Activated CD4-positive, alpha-beta T cell treated with anti-CD3 and anti-CD28 coated beads, Interleukin-2, amount 10 ng/mL, durations not matched to agents 24 days and 14 days (primary cell): ENCODE measurements at places on chromosomes 2 and 18. TPM values are rescaled to one million over a fixed set of nuclear protein-coding genes. Genes with fewer than 3 reads are reported as not detected.

- no peaks in the 10 kb centered on the region for H3K27me3 ChIP-seq
- DNase-seq = no peak
- no peaks in the 10 kb centered on the region for H3K36me3 ChIP-seq
- no peak overlapping the region for H3K27ac ChIP-seq
- H3K4me3 ChIP-seq = no peak overlapping the region
Observed at GRCh38 chr18:65458871-65459270, 291.9 kb upstream of the CDH7 start.

DNA sequence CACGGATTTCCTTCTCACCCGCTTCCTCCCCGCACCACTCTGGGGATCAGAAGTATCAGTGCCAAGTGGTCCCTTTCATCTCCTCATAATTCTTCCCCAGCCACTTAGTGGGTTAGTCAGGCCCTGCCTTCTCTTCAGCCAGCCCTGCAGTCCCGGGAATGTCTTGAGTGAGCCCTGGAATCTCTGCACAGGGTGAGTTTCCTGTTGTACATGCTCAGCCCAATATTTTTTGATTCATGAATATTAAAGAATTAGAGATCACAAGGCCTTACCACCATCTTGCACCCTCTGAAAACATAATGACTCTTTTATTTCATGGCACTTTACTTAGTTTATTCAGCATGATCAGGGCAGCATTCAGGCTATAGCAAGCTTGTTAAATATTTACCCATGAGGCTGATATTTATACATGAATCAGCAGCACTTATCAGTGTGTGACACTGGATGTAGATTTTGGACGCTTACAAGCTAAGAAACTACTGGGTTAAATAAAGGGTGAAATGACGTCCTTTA lies 159.4 kb upstream of the FOSL2 start:
- peaks cover 18% of the 10 kb centered on the region for H3K36me3 ChIP-seq
- DNase-seq = no peak
- H3K27ac ChIP-seq = no peak overlapping the region
- no peak overlapping the region for H3K4me3 ChIP-seq

Gene DNMT3A
- total RNA-seq = 97.4 and 102 TPM in 2 replicates

DNA sequence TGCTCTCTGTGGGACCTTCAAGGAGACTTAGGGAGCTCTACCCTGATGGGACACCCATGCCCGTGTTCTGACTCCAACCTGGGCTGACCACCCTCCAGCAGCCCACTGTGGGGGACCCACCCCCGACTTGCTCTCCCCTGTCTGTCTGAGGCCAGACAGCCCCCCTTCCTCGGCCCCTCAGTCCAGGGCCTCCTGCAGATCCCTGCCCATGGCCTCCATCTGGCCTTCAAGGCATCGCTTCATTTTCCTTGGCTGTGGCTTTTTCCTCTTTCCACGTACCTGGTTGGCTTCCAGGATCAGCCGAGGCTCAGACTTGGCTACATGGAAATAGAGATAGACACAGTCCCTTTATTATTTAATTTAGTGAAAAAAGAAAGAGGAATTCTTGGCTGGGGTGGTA lies 290.0 kb downstream of the CYP26B1 start:
- no peak for DNase-seq
- no peak overlapping the region for H3K4me3 ChIP-seq
- H3K27ac ChIP-seq = no peak overlapping the region
- no peaks in the 10 kb centered on the region for H3K4me1 ChIP-seq
- H3K36me3 ChIP-seq = no peaks in the 10 kb centered on the region
- H3K27me3 ChIP-seq = no peaks in the 10 kb centered on the region

GRCh38 chr2:10161961-10162441 lies 39.5 kb downstream of the RRM2 start:
- no peak overlapping the region for H3K27ac ChIP-seq
- H3K4me1 ChIP-seq = peaks cover 21% of the 10 kb centered on the region
- peaks cover 19% of the 10 kb centered on the region for H3K36me3 ChIP-seq
- no peak overlapping the region for H3K4me3 ChIP-seq
- DNase-seq = no peak
- H3K27me3 ChIP-seq = no peaks in the 10 kb centered on the region

Gene MYL12B
- total RNA-seq = 239 and 245 TPM in 2 replicates

- peak overlapping the region; percentile 10 for H3K27ac ChIP-seq
- no peak for DNase-seq
- H3K36me3 ChIP-seq = peaks cover 37% of the 10 kb centered on the region
- H3K4me3 ChIP-seq = no peak overlapping the region
- H3K4me1 ChIP-seq = peaks cover 23% of the 10 kb centered on the region
- H3K27me3 ChIP-seq = no peaks in the 10 kb centered on the region
Observed at GRCh38 chr2:197115325-197115724, 188.8 kb upstream of the PGAP1 start.

GRCh38 chr2:234025891-234026401 lies 24.6 kb upstream of the SPP2 start:
- H3K4me1 ChIP-seq = peaks cover 27% of the 10 kb centered on the region
- peaks cover 29% of the 10 kb centered on the region for H3K27me3 ChIP-seq
- no peak overlapping the region for H3K27ac ChIP-seq
- peak overlapping the region; percentile 77 for H3K4me3 ChIP-seq
- no peaks in the 10 kb centered on the region for H3K36me3 ChIP-seq
- DNase-seq = no peak

DNA sequence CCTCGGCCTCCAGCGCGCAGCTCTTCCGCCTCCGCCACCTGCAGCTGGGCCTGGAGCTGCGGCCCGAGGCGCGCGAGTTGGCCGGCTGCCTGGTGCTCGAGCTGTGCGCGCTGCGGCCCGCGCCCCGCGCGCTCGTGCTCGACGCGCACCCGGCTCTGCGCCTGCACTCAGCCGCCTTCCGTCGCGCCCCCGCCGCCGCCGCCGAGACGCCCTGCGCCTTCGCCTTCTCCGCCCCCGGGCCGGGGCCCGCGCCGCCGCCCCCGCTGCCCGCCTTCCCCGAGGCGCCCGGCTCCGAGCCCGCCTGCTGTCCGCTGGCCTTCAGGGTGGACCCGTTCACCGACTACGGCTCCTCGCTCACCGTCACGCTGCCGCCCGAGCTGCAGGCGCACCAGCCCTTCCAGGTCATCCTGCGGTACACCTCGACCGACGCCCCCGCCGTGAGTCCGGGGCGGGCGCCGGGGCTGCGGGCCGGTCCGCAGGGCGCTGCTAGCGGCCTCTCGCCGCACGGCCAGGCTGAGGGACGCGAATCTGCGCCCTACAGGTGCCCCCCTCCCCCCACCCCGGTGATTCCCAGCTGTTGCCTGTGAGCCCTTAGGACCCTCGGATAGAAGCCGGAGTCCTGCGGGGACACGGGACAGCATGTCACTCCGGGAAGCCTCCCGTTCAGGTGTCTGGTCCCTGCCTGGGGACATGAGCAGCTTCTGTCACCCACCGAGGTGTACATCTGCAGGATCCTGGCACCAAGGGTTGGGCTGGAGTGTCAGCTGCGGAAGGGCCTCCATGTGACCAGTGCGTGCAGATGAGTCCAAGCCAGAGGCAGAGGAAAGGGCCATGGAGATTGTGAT lies 616 bp downstream of the RNPEPL1 start:
- peak overlapping the region; percentile 85 for H3K4me3 ChIP-seq
- peak overlapping the region; percentile 89 for H3K27ac ChIP-seq
- no peaks in the 10 kb centered on the region for H3K27me3 ChIP-seq
- peak; percentile 88 for DNase-seq

GRCh38 chr2:150672311-150672710 lies 184.8 kb upstream of the RND3 start:
- H3K27me3 ChIP-seq = no peaks in the 10 kb centered on the region
- no peak overlapping the region for H3K27ac ChIP-seq
- no peaks in the 10 kb centered on the region for H3K4me1 ChIP-seq

Gene FAM124B
- 0.47 and 0.64 TPM in 2 replicates for total RNA-seq

DNA sequence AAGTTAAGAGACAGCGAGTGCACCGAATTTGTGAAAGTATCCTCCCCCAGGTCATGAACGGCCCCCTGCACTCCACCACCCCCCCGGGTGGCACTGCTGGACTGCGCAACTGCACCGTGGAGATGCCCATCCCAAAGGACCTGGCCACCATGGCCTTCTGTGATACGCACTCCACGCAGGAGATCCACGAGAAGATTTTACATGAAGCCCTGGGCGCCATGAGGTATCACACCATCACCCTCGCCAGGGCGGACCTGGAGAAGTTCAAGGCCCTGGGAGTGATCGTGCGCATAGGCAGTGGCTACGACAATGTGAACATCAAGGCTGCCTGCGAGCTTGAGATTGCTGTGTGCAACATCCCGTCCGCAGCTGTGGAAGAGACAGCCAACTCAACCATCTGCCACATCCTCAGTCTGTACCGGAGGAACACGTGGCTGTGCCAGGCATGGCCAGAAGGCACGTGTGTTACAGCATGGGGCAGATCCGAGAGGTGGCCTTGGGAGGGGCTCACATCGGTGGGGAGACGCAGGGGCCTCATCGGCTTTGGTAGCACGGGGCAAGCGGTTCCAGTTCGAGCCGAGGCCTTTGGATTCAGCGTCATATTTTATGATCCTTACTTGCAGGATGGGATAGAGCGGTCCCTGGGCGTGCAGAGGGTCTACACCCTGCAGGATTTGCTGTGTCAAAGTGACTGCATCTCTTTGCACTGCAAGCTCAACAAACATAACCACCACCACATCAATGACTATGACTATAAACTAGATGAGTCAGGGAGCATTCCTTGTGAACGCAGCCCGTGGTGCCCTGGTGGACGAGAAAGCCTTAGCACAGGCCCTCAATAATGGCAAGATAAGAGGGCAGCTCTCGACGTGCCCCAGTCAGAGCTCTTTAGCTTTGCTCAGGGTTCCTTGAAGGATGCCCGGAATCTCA lies 290.8 kb upstream of the MC4R start:
- H3K4me1 ChIP-seq = no peaks in the 10 kb centered on the region
- no peaks in the 10 kb centered on the region for H3K27me3 ChIP-seq
- no peak overlapping the region for H3K27ac ChIP-seq
- no peak overlapping the region for H3K4me3 ChIP-seq
- no peak for DNase-seq

- H3K27me3 ChIP-seq = no peaks in the 10 kb centered on the region
- no peak overlapping the region for H3K27ac ChIP-seq
Observed at GRCh38 chr2:46181306-46181705, 115.9 kb upstream of the EPAS1 start.

Gene CPO
- not detected in 2 replicates for total RNA-seq

Gene EHD3
- 1.3 and 1.5 TPM in 2 replicates for total RNA-seq

DNA sequence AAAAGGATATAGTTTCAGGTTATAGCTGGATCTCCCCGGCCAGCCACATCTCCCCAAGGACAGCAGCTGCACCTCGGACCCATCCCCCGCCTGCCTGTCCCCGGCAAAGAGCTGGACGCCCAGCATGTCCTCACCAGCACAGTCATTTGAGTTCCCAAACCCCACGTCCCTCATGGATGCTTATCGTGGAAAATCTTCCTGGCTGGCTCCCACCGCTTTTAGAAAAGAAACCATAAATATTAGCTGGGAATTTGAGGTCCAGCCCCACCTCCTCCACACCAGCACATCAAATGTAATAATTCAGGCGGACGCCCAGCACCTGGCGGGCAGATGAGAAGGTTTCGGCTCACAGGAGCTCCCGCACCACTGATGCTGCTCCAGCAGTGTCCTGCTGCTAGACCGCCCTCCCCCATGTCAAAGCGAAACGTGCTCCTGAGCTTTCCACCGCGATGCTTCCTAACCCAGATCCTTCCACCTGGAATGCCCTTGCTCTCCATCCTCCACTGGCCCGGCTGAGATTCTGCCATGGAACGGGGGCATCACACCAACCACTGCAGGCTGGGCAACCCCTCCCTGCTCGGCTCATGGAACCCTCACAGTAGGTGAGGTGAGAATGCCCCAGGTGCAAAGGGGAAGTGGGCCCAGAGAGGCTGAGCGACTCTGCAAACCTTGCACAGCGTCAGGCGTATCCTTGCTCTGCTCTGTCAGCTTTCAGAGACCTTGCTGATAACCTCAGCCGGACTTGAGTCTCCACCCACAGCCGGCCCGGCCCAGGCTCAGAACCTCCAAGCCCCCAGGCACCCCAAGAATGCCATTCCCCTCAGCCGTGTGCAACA lies 71.5 kb upstream of the GPC1 start:
- H3K4me3 ChIP-seq = no peak overlapping the region
- H3K4me1 ChIP-seq = no peaks in the 10 kb centered on the region
- H3K27ac ChIP-seq = no peak overlapping the region
